ENCODE measurements at places on chromosomes 1 and 21.

- peak; percentile 16 for DNase-seq
Observed at GRCh38 chr1:30523055-30524020, 200.0 kb downstream of the MATN1 start.

DNA sequence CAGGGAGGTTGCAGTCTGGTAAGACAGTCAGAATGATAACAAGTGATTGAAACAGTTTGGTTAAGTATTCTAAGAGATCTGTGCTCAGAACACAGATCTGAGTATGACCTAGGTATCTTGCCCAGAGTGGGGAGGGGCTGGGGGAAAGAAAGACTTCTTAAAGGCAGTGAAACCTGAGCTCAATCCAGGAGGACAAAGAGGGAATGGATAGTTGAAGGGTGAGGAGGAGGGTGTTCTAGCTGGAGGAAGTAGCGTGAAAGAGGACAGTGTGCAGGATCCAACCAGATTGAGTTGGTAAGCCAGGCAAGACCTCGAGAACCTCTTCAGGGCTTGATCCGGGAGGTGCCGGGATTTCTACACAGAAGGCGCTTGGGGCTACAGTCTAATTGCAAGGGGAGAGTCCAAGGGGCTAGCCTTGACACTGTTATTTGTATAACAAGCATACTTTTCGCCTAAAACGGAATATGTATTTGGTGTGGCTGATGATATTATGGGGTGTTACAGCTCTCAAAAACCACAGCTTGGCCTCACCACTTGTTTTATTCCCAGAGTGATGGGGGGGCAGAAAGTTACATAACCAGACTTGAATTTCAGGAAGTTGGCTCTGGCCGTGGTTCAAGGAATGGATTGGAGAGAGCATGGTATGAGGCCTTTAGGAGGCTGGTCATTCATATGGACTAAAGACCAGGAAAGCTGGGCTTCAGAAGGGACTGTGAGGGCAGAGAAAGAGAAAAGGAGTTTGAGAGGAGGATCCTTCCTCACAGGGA is 19.1 kb downstream of the RCSD1 start:
- DNase-seq = no peak

DNA sequence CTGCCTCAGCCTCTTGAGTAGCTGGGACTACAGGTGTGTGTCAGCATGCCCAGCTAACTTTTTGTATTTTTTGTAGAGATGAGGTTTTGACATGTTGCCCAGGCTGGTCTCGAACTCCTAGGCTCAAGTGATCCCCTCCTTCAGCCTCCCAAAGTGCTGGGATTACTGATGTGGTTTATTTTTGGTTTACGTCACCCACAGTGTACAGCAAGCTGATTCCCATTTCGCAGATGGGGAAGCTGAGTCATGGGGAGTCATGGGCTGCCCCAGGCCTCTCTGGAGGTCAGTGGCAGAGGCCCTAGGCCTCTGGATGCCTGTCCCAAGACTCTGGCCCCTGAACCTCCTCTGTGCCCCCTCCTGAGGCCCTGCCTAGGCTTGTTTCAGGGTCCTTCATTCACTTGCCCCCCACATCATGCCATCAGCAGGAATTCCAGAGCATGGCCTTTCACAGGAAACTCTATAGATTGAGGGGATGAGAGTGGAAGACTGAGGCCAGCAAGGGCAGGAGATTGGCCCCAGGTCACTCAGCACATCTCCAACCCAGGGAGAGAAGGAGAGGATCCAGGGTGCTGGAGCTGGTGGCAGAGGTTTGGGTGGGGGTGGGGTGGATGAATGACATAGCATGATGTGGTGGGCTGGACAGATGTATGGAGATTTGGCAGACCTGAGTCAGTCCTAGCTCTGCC is 266.0 kb downstream of the PTPRU start:
- DNase-seq = no peak

GRCh38 chr1:82950606-82951200 is 1048.2 kb downstream of the TTLL7 start:
- DNase-seq = no peak

GRCh38 chr1:92993581-92993980 is 32.3 kb upstream of the DIPK1A start:
- no peak for DNase-seq

- DNase-seq = no peak
Observed at GRCh38 chr1:184427722-184428121, 40.9 kb downstream of the C1orf21 start.

DNA sequence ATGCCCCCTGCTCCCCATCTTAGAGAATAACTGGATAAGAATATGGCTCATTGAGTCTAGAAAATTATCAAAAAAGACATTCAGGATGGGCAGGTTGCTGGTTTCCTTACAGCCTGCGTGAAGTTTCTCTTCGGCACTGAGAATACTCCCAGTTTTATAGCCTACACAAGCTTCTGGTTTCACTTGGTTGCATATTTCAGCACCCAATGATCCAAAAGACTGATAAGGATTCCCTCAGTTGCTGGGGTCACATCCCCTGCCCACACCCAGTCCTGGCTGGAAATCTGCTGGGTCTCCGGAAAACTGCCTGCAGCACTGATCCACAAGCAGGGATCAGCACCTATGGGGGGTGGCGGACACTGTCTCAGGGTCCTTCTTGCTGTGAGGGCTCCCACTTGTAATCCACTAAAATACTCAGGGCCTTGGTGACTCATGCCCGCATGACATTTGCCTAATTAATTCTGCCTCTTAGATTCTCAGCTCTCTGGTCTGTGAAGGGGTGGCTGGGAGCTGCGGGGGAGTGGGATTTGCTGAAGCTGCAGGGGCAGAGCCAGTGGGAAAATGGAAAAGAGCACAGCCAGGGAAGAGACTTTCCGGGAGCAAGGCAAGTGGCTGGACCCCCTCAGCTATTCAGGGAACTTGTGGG is 142.5 kb downstream of the ZNF648 start:
- DNase-seq = no peak

- no peak for DNase-seq
Observed at GRCh38 chr1:12745126-12745991, 641 bp upstream of the CFAP107 start.

- DNase-seq = peak; percentile 38
Observed at GRCh38 chr1:11534846-11535245, 55.9 kb downstream of the DISP3 start.

DNA sequence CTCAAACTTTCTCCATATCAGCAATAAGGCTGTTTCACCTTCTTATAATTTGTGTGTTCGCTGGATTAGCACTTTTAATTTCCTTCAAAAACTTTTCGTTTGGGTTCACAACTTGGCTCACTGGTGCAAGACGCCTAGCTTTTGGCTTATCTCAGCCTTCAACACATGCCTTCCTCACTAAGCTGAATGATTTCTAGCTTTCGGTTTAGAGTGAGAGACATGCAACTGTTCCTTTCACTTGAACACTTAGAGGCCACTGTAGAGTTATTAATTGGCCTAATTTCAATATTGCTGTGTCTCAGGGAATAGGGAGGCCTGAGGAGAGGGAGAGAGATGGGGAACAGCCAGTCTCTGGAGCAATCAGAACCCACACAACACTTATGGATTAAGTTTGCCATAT is 41.2 kb upstream of the IFNLR1 start:
- no peak for DNase-seq

- no peak for DNase-seq
Observed at GRCh38 chr1:28322194-28322593, 6.6 kb upstream of the MED18 start.

DNA sequence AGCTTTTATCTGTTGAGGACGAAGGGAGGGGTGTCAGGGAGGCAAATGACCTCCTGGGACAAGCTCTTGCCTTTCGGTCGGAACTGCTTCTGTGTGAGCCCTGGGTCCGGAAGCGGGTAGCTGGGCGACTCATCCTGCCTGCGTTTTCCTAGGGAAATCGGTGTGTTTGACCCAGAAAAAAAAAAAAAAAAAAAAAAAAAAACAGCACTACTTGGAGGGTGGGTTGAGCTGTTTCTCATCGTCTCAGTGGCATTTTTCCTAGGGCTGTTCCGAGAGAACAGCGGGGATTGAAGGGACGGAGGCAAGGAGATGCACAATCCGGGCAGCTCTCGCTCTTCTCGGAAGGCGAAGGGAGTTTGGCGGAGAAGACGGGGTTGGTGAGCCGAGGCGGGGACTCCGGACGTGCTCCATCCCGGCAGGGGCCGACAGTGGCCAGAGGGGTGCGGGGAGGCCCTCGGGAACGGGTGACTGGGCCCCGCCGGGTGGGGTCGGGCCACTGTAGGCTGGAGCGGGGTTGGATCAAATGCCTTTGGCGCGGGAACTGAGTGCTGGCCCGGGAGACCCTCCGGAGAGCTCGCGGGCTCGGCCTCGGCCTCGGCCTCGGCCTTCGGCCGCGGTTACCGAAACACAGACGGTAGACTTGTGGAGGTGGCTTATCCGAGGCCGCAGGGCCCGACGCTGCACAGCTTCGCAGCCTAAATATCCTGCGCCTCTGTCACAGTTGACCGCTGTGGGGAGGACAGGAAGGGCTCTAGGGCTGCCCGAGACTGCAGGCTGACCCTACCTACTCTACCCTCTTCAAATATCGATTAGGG is 2.4 kb upstream of the BARHL2 start:
- no peak for DNase-seq

Data from spleen (tissue), 13 donors.